ENCODE measurements at places on chromosomes 5 and 9.

- DNase-seq, result no peak
Observed at GRCh38 chr5:160537116-160537515, 115.5 kb downstream of the PTTG1 start.

DNA sequence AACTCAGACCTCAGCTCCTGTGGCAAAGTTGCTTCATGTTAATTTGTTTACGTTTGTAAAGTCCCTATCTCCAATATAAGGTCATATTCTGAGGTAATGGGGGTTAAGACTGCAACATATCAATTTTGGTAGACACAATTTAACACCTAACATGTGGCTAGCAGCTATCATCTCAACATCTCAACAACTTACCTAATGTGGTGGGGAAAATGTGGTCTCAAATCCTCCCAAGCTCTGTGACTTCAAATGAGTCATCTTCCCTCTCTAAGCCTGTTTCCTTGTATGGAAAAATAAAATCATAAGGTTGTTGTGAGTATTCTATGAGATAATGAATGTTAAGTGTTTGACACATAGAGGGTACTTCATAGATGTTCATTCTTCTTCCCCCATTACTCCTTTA is 443.3 kb downstream of the CDK5RAP2 start:
- no peak for DNase-seq

GRCh38 chr5:171955761-171956160 is 50.7 kb downstream of the FBXW11 start:
- no peak for DNase-seq

- DNase-seq, result no peak
Observed at GRCh38 chr5:163505049-163505367, 411 bp upstream of the MAT2B start.

DNA sequence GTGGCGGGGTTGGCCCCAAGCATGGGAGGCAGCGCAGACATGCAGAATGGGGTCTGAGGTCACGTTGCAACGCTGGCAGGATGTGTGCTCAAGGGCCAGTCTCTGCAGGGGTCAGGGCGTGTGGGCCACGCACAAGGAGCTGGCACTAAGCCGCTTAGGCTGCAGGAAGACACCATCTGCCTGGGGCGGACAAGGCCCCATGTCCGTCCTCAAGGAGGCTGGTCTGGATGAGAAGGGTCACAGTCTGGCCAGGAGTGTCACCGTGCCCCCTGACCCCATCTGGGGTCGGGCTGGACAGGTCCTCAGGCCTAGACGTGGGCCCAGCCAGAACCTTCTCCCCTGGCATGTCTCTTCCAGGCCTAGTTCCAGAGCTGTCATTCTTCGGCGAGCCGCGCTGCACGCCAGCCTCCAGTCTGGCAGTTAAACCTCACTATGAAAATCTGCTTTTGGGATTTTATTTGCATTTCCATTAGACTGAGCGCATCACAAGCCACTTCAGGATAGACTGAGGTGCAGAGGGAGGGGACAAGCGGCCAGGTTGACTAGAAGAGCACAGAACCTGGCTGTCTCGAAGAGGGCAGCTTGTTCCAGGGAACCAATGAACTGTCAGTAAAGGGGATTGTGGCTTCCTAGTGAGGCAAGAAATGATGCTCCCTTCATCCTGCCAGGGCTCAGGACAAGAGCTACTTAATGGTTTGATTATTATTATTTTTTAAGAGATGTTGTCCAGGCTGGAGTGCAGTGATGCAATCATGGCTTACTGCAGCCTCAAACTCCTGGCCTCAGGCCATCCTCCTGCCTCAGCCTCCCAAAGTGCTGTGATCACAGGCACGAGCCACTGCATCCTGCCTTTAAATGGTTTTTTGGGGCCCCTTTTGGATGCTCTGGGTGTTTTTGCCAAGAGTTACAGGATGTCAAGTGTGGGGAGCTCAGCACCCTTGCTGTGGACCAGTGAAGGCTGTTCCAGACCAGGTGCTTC is 4.3 kb downstream of the BRD3OS start:
- DNase-seq, result no peak
